Stimulated activated CD4-positive, alpha-beta T cell treated with anti-CD3 and anti-CD28 coated beads, Interleukin-12 subunit alpha, Interleukin-12 subunit beta, amount 100 ng/mL, for 24 hours (primary cell): ENCODE measurements at places on chromosomes 12 and 14.
A peak's percentile ranks its signal among the peaks of the same experiment; 100 is the strongest.

GRCh38 chr12:50707396-50707795 is 56.5 kb upstream of the ATF1 start:
- DNase-seq = no peak

DNA sequence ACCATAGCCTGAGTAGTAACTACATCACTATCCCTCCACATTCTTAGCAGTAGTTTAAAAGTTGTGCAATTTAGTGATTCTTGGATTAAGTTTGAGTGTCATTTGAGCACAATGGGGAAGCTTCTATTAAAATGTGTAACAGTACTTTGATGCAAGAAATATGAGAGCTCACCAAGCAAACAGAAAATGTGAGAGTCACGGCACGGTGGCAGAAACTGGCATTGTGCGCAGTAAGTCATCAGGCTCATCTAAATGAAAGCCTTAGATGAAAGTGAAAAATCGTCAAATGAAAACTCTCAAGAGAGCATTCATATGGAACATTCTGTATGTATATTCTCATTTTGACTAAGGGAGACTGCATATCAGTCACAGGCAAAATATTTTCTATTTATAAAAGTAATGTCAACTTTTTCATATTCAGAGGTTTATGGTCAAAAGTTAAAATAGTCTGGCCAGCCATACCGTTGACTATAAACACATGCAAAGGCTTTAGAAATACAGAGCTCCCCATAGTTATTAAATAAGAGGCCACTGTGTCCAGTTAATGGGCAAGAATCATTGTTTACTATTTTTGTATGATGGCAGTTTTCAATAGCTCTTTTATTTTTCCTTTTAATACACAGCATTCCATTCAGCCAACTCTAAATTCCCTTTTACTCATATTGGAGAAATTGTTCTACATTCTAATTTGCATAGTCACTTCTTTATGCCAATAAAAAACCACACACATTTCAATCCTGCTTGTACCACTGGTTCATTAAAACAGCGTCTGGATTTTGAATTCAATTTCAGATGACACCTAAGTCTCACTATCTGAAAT is 167.9 kb downstream of the PRKD1 start:
- DNase-seq = no peak

DNA sequence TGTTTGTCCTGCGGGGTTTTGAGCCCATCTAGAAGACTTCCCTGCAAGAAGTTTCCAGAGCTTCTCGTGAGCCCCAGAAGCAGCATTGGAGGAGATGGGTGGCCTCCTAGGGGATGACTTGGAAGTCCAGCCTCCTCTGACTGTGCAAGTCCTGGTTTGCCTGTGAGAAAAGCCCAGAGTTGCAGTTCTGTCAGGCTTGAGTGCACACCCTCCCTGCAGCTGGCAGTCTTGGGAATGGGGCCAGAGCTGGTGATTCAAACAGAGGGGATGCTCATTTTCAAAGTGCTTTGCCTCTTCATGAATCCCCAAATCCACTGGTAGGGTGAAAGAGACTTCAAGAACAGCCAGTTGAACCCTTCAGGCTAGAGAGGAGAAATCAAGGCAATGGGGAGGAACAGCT is 3.9 kb upstream of the PPP1R1A start:
- DNase-seq = no peak

- no peak for DNase-seq
Observed at GRCh38 chr12:108009442-108010070, 119.5 kb upstream of the WSCD2 start.

DNA sequence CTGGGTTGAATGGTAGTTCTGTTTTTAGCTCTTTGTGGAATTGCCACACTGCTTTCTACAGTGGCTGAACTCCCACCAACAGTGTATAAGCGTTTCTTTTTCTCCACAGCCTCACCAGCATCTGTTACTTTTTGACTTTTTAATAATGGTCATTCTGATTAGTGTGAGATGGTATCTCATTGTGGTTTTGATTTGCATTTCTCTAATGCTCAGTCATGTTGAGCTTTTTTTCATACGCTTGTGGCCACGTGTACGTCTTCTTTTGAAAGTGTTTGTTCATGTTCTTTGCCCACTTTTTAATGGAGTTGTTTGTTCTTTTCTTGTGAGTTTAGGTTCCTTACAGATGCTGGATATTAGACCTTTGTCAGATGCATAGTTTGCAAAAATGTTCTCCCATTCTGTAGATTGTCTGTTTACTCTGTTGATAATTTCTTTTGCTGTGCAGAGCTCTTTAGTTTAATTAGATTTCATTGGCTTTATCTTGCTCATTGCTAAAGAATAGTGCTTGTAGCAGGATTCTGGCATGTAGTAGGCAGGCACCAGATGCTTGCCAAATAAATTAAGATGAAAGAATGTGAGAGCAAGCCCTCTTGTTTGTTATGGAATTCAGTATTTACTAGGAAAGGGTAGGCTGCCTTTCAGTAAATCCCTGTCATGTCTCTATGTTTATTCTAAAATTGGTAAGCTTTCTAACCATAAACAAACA is 86.8 kb downstream of the PDE3A start:
- DNase-seq = no peak

- DNase-seq = no peak
Observed at GRCh38 chr12:50720501-50720900, 43.4 kb upstream of the ATF1 start.

- DNase-seq = no peak
Observed at GRCh38 chr12:59396519-59396918, 199.3 kb upstream of the SLC16A7 start.

GRCh38 chr12:54369597-54370131 is 5.4 kb upstream of the GPR84 start:
- no peak for DNase-seq

DNA sequence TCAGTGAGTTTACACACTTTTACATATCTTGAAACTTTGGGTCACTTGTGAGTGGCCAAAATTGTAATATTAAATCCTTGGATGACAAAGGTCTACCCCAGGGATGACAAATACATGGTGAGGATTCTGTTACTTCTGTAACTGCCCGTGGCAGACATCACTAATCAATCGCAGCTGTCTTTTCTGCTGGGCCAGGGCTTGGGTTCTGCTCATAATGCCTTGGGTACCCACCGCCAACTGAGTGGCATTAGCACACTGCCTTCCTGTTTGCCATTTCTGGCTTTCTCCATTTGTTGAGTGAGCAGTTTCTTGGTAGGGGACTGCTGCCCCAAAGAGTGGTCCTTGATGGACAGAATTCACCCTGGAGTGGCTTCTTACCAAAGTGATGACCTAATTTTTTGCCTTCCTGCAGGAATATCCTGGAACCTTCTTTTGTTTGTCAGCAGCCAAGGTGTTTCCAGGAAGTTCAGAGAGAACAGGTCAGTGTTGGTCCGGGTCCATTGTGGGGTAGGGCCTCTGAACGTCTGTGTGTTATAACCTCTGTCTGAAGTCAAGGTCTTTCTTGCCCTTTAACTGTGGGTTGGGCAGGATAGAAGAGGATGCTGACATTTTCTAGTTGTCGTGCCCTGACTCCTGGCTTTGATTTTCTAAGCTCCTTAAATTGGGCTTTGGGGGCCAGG is 6.2 kb downstream of the TSPAN9 start:
- no peak for DNase-seq

DNA sequence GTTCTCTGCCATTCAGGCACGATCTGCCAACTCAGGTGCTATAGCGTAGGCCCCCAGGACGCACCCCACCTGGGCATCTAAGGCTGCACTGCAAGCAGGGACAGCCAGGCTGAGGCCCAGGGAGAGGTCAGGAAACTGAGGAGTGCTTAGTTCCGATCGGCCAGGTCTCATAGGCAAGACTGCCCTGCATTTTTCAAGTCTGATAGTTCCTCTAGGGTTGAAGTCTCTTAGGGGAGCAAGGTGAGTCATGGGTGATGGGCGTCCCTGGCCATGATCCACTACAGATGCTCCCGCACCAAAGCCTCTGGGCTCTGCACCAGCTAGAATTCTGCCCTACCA is 13.2 kb downstream of the NOPCHAP1 start:
- no peak for DNase-seq

GRCh38 chr12:124389138-124389724 is 94.3 kb downstream of the RFLNA start:
- DNase-seq = peak; percentile 46

DNA sequence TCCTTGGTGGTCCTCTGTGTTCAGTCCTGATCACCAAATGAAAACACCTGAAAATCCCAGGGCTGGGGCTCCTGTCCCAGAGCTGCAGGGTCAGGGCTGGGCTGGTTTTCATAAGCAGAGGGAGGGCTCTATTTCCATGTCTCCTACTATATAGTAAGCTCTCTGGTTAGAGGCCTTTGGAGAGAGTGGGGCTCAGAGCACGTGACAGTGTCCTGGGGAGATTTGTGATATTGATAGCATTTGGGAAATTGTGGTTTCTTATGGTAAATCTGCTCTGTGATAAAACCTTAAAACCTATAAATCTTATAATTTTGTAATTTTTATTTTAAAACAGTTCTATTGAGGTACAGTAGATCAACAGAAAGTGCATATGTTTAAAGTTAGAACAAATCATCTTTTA is 1202.2 kb downstream of the TMEM121 start:
- no peak for DNase-seq

DNA sequence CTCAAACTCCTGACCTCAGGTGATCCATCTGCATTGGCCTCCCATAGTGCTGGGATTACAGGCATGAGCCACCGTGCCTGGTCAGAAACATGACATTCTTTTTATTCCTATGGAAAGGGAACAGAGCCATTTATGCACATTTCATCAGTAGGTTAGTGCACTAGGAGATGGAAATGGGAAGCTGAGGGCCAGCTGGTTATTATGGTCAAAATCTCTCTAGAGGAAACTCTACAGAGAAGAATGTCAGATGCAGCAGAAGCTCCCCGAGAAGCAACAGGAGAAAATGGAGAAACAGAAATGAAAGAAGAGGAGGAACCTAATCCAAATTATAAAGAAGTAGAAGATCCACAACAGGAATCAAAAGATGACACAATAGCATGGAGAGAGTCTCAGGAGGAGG is 2.7 kb downstream of the CFAP251 start:
- DNase-seq = no peak

DNA sequence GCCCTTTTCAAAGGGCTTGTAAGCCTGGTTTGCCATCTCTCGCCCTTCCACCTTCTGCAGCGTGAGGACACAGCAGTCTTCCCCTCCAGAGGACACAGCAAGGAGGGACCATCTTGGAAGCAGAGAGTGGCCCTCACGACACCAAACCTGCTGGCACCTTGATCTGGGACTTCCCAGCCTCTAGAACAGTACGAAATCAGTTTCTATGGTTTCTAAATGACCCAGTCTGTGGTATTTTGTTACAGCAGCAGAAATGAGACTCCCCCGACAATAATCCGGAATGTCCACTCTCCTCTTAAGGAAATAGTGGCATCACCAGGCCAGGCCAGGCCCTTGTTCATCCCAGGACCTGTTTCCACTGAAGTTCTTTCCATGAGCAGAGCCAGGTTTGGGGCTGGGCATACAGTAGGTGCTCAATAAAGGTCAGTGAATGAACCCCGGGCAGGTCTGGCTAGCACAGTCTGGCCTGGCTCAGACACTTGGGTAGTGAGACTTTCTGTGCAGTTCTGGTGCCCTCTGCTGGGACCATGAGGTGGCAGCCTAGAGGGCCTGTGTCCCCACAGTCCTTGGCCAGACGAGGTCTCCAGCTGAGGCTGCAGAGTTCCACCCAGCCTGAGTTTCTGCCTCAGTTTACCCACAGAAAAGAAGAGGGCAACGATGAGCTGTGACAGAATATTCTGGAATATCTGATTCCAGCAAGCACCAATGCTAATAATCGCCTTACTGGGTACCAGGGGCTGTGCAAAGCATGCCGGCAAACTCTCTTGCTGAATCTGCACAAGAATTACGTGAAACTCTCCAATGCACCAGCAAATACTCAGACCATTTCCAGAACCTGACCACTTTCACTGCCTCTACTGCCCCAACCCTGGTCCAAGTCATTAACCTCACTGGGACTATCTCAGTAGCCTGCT is 14.0 kb downstream of the ABCB9 start:
- peak; percentile 61 for DNase-seq

DNA sequence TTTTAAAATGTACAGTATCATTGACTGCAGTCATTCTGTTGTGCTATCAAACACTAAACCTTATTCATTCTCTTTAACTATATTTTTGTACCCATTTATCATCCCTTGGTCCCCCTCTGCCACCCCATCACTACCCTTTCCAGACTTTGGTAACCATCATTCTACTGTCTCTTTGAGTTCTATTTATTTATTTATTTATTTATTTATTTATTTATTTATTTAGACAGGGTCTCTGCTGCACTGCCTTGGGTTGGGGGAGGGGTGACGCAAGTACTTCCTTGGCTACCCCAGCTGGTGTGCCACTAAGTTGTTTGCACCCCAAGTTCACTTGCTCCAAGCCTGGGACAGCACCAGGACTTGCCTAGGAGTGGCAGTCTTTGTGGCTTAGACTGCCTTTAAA is 427.8 kb upstream of the NOVA1 start:
- DNase-seq = no peak

DNA sequence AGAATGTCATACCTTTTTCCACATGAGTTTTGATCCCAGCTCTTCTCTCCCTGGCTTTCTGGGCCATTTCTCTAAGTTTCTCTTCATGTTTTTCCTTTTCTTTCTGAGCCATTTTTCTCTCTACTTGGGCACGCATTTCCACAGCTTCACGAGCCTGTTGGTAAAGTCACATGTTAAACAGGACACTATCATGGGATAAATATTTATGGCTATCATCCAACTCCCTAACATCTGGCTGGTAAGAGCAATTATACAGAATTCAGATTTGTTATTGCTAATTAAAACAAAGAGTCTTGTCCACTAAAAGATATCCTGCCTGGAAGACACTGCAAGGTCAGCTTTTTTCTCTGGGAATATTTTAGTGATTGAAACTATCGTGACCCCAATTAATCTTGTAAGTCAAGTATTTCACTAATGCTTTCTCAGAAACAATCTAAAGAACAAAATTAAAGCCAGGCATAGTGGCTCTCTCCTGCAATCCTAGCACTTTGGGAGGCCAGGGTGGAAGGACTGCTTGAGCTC is 23.1 kb downstream of the SLIRP start:
- no peak for DNase-seq

DNA sequence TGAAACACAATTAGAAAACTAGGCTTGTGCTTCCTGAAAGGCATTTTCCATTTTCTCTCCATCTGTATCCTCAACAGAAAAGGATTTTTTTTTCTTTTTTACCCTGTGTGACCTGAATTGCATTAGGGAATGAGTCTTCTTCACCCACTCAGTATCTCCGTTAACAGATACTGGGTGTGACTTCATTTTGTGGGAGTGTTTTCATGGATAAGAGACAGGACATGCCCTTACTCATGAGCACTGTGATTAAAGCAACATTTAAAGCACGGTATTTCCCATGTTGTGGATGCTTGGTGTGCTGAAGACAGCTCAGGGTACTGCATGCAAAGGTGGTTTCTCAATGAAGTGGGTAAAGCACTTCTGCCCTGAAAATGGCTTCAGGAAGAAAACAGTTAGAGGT is 1397.3 kb upstream of the TMEM132C start:
- no peak for DNase-seq

DNA sequence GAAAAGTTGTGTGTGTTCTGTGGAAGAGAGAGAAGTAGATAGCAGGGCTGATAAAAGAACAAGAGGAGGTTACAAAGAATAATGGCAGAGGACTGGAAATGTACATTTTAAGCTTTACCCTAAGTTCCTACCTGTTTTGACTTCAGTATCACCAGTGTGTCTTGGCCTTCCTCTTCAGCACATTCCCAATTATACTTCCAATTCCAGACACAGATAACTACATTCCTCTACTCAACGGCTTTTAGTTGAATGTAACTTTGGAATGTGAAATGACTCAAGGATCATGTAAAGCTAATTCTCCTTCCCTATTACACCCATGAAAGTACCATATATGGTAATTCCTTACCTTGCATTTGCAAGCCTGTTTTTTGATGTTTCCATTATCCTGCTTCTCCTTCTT is 5.0 kb downstream of the MGST1 start:
- DNase-seq = no peak

GRCh38 chr12:32997471-32997870 is 100.9 kb upstream of the PKP2 start:
- no peak for DNase-seq

GRCh38 chr12:233615-233968 is 19.6 kb upstream of the SLC6A12 start:
- DNase-seq = no peak
